ENCODE measurements at places on chromosomes 7 and 10.
A peak's percentile ranks its signal among the peaks of the same experiment; 100 is the strongest.

- DNase-seq = no peak
Observed at GRCh38 chr10:126448091-126448490, 59.8 kb upstream of the ADAM12 start.

GRCh38 chr7:44196450-44196872 is 4.3 kb upstream of the YKT6 start:
- DNase-seq = peak; percentile 54

- DNase-seq = no peak
Observed at GRCh38 chr7:30251708-30252329, 32.6 kb upstream of the ZNRF2 start.

- no peak for DNase-seq
Observed at GRCh38 chr10:72263613-72264241, 10.0 kb upstream of the DDIT4 start.

DNA sequence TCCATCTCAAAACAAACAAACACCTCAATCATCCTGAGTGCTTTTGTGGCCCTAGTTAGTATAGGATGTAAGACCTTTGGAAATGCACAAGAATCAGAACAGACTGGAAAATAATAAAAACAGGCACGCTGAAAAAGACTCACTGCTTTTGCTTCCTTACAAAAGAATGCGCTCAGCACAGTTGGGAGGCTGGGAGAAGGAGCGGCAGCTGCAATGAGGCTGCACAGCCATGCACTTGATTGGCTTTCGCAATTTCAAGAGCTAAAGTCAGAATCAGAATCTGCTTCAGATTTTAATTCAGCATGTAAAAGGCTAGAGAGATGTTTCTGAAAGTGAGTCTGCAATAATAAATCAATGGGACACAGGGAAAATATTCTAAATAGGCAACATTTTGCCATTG is 97.2 kb downstream of the FRMD4A start:
- no peak for DNase-seq

GRCh38 chr7:149147752-149148653 is 750 bp downstream of the ZNF398 start:
- DNase-seq = peak; percentile 48

DNA sequence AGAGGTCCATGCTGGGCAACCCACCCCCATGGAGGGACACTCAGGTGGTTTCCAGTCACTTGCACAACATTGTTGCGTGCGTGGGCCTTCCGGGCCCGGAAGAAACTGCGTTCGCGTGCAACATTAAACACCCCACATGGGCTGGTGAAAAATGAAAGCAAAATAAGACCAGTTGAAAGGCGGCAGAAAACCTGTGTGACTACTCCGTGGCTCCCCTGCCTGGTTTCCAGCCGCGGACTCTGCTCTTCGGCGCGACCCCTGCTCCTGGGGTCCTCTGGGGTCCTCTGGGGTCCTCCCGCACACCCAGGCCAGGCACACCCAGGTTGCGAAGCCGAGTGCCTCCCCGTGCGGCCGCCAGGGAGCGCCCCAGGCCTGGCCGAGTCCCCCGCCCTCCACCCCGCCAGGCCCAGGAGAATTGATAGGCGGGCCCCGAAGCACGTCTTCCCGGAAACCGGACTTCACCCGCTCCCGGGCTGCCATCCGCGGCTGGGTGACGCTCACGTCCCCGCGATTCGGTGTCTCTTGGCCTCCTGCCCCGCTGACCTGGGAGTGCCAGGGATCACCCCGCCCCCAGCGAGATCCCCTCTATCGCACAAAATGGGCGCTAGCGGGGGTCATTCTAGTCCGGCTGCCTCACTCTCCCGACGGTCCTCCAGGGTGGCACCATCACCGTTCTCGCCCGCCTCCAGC is 1.9 kb upstream of the SH2D4B start:
- DNase-seq = no peak

DNA sequence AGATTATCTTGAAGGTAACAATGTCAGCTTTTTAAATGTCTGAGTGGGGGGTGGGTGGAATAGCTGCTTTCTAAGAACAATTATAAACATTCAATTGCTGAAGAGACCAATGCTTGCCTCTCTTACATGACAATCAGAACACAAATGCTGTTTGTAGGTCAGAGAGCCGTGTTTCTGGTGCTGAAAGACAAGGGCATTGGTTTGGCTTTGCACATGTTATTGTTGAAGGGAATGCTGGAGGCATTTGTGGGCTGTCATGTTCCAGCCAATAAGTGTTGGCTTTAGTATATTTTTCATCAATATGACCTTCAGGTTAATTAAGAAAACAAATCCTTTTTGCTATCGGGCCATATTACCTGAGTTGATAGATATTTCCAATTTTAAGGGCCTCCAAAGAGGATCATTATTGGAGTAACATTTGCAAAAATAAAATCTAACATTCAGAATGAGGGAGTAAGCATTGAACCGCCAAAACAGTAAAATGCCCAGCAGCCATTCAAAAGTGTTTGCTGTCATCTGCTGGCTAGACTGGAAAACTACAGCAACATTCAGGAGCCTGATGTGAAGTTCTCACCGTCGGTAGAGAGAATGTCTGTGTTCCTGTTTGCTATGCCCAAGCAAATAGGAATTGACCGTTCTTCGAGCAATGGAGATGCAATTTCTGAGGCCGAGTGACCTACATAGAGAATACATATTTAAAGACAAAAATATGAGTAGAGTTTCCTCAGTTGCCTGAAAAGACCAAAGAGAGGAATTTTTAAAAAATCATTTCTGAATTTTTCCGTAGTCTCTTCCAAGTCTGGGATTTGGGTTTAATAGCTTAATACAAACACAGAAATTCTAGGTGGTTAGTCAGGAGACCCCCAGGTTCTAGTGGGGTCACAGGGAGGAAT is 118.9 kb downstream of the APBB1IP start:
- DNase-seq = peak; percentile 40

- no peak for DNase-seq
Observed at GRCh38 chr7:154767821-154768415, 235.0 kb downstream of the PAXIP1 start.

DNA sequence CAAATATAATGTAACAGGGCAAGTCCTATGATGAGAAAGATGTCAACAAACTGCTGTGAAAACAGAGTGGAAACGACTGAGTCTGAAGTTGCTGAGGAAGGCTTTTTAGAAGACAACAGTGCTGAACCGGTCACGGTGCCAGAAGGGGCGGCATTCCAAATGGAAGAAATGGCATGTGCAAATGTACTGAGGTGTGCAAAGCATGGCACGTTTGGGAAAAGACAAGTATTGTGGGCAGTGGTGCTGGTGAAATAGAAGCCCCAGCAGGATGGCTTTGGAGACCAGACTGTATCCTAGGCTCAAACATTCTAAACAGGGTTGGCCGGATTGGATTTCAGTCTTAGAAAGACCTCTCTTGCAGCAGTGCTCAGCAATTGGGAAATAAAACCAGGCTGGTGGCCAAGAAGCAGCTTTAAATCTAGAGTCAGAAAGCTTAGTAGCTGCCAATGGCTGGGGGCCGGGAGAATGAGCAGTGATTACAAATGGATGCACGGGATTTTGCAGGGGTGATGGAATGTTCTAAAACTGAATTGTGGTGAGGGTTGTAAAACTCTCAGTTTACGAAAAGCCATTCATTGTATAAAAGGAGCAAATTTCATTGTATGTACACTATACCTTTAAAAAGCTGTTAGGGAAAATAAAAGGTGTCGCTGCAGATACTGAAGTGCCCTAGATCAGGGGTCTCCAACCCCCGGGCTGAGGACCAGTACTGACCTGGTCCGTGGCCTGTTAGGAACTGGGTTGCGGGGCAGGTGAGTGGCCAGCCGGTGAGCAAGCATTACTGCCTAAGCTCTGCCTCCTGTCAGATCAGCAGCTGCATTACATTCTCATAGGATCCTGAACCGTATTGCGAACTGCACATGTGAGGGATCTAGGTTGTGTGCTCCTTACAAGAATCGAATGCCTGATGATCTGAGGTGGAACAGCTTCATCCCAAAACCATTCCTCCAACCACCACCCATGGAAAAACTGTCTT is 141.6 kb downstream of the HIBADH start:
- peak; percentile 31 for DNase-seq

DNA sequence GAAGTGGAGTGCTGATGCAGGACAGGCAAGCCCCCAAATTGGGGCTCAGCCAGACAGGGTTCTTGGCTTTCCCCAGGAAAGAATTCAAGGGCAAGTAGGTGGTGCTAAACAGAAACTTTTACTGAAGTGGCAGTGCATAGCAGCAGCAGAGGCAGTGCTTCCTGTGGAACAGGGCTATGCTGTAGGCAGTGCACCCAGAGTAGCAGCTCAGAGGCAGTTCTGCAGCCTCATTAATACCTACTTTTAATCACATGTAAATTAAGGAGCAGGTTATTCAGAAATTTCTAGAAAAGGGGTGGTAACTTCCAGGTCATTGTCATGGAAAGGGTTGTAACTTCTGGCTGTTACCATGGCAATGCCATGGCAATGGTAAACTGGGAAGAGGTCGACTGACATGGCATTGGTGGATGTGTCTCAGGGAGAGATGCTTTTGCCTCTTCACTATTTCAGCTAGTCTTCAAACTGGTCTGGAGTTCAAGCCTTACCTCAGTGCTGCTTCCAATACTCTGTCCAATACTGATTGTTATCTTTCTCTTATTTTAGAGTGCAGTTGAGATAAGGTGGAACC is 29.2 kb downstream of the PRSS58 start:
- no peak for DNase-seq

DNA sequence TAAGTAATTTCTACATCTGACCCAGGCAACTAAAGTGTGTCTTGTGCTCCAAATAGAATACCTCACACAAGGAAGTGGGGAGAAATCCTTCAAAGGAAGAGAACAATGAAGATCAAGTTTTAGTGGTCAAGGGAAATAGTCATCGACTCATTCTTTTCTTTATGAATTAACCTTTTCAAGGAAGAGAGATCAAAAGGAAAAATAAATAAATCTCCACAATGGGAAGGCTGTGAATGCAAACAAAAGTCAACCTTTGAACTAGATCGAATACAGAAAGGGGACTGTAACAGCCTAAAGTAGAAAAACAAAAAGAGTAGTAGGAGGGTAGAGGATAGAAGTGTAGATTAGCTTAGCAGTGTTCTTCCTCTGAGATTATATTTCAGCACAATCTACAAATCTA is 274.6 kb upstream of the COBL start:
- no peak for DNase-seq

GRCh38 chr10:44245601-44245938 is 139.3 kb downstream of the CXCL12 start:
- peak; percentile 22 for DNase-seq

- DNase-seq = no peak
Observed at GRCh38 chr7:142365410-142365842, 107.6 kb upstream of the PRSS58 start.

DNA sequence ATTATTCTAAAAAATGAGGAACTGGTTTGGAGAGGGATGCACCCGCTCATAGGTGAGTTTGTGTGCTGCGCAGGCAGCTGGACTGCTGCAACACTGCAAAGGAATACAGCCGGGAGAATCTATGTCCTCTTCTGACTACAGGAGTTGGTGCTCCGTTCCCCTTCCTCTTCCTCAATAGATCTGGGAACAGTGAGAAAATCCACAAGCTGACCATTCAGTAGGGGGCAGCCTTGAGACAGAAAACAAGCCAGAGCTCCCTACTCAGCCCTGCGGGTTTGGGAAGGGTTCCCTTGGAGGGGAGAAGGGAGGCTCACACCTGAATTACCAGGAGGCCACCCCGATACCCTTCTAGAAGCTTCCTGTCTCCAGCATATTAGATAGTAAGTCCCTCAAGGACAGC is 87.3 kb upstream of the FOXI2 start:
- no peak for DNase-seq

GRCh38 chr7:36387435-36388231 is 2.0 kb upstream of the ANLN start:
- DNase-seq = no peak

- no peak for DNase-seq
Observed at GRCh38 chr10:37434091-37434490, 308.7 kb downstream of the ANKRD30A start.

- DNase-seq = peak; percentile 60
Observed at GRCh38 chr10:100341953-100342626, 4.9 kb upstream of the SCD start.

GRCh38 chr7:44320141-44320540 is 5.3 kb downstream of the CAMK2B start:
- no peak for DNase-seq

GRCh38 chr10:12928571-12928970 is 72.9 kb downstream of the CCDC3 start:
- DNase-seq = no peak

GRCh38 chr7:11760372-11760771 is 71.6 kb downstream of the THSD7A start:
- DNase-seq = no peak

DNA sequence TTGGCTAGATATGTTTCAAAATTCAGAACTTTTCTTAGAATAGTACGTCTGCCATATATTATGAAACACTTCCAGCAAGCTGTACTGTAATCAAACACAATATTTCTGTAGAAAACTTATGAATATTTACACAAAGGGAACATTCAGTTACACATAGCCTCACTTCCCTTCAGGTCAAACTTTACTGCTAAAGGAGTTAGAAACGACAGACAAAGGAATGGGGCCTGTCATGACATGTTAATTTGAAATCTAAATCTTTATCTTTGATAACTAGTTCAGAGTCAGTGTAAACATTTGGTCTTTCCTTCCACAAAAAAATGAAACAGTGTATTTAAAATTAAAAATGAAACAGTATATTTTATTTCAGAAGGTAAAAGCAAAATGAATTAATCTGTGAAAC is 1.0 kb upstream of the CROT start:
- peak; percentile 19 for DNase-seq

- DNase-seq = no peak
Observed at GRCh38 chr10:43196131-43196980, 58.1 kb downstream of the CSGALNACT2 start.

DNA sequence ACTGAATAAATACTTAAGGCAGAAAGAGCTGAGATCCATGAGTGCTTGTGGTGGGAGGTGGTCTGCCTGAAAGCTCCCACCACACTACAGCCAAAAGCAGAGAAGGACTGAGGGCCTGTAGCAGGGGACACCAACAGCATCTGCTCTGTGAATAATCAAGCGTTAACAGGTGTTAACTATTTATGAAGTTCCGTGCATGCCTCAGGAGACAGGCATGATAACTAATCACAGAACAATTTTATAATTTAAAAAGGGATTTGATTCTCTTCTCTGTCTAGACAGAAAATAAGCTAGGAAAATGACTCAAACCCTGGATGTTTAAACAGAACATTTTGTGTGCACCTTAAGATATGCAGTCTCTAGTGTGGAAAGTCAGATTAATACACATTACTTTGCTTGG is 61.5 kb upstream of the GHITM start:
- DNase-seq = no peak

DNA sequence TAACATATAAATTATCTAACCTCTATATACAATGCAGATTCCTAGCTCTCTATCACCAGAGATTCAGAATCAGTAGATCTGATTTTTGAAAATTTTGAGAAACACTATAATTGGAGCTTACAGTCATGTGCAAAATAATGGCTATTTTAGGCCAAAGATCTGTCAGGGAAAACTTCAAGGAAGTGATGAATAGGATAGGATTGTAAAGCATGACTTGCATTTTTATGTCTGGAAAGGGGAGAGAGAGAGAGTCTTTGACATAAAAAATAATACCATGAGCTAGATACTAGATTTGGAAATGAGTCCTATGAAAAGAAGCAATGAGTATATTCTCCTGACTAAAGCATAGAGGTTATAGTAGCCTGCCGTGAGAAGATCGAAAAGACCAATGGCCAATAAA is 181.1 kb downstream of the SDHAF3 start:
- no peak for DNase-seq
